Choroid plexus epithelial cell (primary cell): ENCODE measurements at places on chromosomes 2 and 18.

GRCh38 chr2:58585233-58585632, 344.1 kb upstream of the FANCL start:
- no peak for DNase-seq

- no peak for DNase-seq
These were observed 41.0 kb upstream of the FOSL2 start for GRCh38 chr2:28351621-28352020.

DNA sequence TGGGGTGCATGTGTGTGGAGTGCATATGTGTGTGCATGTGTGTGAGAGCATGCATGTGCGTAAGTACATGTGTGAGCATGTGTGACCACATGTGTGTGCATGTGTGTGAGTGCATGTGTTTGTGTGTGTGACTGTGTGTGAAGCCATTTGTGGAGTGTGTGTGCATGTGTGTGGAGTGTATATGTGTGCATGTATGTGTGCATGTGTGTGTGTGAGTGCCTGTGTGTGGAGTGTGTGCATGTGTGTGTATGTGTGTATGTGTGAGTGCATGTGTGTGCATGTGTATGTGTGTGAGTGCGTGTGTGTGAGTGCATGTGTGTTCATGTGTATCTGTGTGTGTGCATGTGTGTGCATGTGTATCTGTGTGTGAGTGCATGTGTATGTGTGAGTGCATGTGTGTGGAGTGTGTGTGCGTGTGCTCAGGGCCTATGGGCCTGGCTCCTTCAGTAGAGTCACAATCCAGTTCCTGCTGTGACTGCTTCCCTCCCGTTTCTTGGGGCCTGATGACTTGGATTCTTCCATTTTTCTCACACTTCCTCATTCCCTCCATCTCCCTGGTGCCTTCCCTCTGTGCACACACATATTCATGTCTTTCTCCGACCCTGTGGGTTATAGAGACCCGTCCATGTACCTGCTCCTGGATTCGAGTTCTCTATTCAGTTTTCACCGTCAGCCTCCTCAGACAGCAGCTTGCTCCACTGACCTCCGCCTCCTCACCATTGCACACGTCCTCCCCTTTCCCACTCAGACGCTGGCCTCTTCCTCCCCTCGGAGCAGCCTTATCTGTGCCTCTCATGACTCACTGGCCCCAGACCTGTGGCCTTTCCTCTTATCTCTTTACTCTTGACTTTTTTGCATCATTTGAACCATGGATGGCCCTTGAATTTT, 25.2 kb downstream of the TOGARAM2 start:
- no peak for DNase-seq

DNA sequence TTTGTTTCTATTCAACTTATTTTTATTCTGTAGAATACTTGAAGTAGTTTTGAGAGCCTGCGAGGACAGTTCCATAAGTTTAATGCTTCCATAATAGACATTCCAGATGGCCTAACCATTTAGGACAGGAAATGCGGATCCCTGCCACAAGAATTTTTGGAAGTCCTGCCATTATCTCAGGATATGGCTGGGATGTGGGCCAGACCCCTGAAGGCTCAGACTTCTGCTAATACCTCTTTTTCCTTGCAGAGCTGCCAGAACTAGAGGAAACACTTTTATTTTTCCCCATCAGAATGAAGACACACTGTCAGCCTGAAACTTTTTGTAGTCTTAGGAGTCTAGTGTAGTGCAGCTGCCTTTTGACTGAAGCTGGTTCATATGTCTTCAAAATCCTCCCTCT, 806.5 kb downstream of the TDRD15 start:
- DNase-seq: no peak

DNA sequence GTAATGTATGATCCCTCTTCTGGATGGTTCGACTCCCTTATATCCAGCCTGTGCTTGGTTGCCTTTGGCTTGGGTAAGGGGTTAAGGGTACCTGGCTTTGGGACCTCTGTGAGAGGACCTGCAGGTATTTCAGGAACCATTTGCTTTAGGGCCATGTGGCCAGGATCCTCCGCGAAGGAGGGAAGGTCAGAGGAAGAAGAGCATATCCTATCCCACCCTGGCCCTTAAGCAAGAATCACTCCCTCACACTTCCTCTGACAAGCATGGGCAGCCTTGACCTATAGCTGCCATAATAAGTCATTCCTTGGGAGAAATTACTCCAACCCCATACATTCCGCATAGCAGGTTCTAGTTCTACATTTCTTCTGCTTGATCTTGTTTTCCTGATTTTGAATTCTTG, 59.1 kb upstream of the TXNDC2 start:
- DNase-seq: no peak

- peak; percentile 5 for DNase-seq
These were observed 264.5 kb downstream of the BCL2 start for GRCh38 chr18:63054901-63055584.

GRCh38 chr2:204628926-204629712, 83.8 kb downstream of the PARD3B start:
- no peak for DNase-seq

- peak; percentile 29 for DNase-seq
These were observed 158.9 kb upstream of the GLI2 start for GRCh38 chr2:120576509-120577474.

GRCh38 chr2:132979339-132980093, 309.5 kb upstream of the LYPD1 start:
- DNase-seq: no peak

GRCh38 chr18:66728951-66729350, 125.1 kb upstream of the CDH19 start:
- no peak for DNase-seq

- no peak for DNase-seq
These were observed 322.5 kb downstream of the ARHGAP15 start for GRCh38 chr2:143451642-143452281.

DNA sequence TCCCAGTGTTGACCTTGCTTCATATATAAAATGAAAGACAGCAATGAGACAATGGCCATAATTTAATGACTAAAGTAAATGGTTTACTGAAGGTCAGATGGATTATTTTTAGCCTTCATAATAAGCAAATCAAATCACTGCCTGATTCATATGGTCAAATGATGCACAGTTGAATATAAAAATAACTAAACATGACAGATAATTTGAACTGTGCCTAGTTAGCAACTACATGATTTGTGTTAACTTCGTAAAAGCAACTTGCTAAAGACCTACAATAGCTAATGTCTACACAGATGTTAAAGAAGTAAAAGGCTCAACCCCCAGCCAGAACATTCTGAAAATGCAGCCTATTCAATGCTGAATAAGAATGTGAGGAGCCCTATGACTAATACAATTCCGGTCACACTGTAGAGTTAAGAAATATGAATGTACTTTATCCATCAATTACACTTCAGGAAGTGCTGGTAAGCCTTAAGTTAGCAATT, 590.8 kb upstream of the CDH2 start:
- peak; percentile 87 for DNase-seq
